Right renal pelvis (tissue), 4 donors: ENCODE measurements at places on chromosomes 16 and 17.

- no peak for DNase-seq
Measured at GRCh38 chr16:76670125-76670857, 393.1 kb downstream of the CNTNAP4 start.

DNA sequence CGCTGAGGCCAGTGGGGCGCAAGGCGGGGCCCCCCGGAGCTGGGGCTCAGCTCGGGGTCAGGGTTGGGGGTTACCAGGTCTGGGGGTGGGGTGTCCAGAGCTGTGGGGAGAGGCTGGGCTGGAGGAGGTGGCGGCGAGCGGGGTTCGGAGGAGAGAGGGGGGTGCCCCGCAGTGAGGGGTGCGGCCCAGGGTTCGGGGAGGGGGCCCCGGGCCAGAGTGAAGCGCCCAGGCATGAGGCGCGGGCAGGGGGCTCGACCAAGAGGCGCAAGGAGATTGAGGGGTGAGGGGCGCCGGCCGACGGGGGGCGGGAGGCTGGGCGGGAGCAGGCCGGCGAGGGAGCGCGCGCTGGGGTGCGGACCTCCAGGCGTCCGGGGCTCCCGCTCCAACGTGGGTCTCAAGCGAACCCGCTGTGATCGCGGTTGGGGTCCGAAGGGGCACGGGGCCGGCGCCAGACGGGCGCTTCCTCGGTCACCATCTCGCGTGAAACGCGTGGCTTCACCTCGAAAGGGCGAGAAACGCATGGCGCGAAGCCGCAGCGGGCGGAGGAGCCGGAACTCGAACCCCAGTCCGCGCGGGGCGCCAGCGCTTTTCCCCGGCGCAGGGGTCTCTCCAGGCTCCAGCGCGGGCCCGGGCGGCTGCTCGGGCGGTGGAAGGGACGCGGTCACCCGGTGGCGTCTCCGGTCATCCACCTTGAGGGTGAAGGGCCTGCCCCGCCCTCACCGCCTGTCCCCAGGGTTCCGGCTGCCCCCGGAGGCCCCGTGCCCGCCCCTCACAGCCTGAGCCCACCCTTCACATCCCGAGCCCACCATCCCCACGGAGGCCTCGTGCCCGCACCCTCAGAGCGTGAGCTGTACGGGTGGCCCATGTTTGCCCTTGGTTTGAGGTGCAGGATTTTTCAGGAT, 846 bp downstream of the CPNE7 start:
- no peak for DNase-seq

GRCh38 chr17:45008216-45008615, 40.1 kb upstream of the C1QL1 start:
- no peak for DNase-seq

DNA sequence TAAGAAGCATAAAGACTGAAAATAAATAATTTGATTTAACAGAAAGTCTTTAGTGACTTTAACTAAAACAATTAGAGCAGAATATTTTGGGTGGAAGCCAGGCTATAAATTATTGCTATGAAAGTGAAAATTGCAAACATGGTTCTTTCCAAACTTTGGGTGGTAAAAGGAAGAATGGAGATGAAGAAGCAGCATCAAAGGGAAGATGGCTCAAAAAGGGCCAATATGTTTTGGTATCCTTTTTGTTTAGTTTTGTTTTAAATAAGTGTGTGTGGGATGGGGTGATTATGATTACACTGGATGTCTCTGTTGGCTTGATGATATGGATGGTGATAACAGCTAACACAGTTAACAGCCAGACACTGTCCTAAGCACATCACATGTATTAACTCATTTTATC, 153.7 kb downstream of the CYB561 start:
- DNase-seq, result no peak

DNA sequence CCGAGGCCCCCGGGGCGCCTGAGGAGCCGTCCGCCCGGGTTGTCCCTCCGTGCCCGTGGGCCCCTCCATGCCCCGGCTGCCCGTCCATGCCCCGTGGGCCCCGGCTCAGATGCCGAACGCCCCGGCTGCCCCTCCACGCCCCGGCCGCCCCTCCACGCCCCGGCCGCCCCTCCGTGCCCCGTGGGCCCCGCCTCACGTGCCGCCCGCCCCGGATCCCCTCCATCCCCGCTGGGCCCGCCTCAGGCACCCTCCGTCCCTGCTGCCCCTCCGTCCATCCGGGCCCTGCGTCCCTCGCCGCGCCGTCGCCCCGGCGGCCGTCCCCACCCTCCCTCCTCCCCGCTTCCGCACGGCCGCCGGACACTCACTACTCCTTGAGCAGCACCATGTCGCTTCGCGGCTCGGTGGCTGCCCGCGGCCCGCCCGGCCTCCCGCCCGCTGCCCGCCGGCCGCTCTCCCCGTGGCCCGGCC, 382 bp downstream of the PITPNA start:
- no peak for DNase-seq

- DNase-seq, result no peak
Measured at GRCh38 chr16:27289669-27290068, 21.1 kb upstream of the NSMCE1 start.

GRCh38 chr17:41483531-41483930, 2.6 kb upstream of the KRT35 start:
- no peak for DNase-seq

- no peak for DNase-seq
Measured at GRCh38 chr17:4733073-4733531, 1.9 kb downstream of the MED11 start.

DNA sequence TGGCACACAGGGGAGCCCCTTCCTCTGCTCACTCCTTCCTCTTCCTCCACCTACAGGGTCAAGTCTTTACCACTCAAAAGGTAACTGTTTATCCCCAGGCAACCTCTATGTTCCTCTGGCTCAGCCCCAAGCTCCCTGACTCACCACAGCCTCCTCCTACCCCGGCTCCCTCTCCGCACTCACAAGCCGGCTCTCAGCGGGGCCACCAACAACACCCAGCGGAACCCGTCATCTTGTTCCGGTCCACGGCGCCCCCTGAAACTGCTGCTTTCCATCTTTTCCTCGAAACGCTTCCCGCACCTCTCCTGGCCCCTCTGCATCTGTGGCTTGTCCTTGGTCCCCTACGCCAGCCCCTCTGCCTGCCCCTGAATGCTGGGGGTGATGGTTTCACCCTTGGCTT, 58.4 kb downstream of the NXN start:
- no peak for DNase-seq

- no peak for DNase-seq
Measured at GRCh38 chr17:21131137-21131536, 4.4 kb downstream of the DHRS7B start.

DNA sequence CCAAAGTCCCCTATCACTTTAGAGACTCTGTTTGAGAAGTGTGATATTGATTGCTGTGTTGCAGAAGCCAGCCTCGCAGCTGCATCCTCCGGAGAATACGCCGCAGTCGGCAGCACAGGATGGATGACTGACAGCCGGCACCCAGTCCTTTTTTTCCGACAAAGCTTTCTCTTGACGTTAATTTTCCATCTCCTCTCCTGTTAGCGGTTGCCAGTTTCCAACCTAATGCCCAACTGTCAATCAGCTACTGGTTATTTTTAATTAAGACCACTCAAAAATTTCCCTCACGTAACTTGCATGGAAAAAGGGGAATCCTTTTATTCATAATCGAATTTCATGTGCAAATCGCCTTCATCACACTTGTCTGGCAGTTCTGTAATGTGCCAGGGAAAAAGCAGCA, 953.9 kb downstream of the CDH11 start:
- no peak for DNase-seq

GRCh38 chr17:76560877-76561221, 21.0 kb downstream of the PRCD start:
- no peak for DNase-seq

GRCh38 chr17:48728232-48729231, at the start of gene HOXB13:
TSS of gene HOXB13 (minus strand) at chr17:48728750. CDS start at chr17:48728593, 157 bp downstream.
- DNase-seq, result no peak

- no peak for DNase-seq
Measured at GRCh38 chr16:89152831-89153700, 18.5 kb upstream of the CDH15 start.

DNA sequence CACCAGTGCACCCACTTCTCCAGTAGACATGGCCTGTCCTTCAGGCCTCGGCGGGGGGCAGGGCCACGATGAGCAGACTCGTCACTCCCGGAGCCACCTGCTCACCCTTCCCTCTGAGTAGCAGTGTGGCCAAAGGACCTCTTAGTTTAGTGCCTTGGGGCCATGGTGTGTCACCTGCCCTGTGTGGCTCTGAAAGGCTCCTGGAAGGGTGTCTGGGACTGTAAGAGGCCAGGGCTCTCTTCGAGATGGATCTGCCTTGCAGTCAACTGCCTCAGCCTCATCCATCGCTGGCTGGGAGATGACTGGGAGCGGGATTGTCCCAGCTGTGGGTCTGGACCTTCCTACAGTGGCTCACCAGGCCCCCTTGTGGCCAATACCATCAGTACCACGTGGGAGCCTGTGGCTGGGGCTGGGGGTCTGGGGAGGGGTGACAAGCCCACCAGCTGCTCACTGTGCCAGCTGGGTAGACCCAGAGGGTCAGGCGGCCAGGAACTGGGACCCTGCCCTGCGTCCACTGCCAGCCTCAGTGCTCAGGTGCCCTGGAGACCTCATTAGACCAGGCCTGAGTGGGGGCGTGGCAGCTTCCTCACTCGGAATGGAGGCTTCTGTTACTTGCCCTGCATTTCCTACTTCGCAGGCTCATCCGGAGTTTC, 133.4 kb downstream of the OR1D5 start:
- DNase-seq, result no peak

- no peak for DNase-seq
Measured at GRCh38 chr17:19014628-19015215, 10.2 kb upstream of the FAM83G start.

- no peak for DNase-seq
Measured at GRCh38 chr17:81983639-81984373, 6.4 kb downstream of the ASPSCR1 start.
